RPMI7951 (cell line): ENCODE measurements at places on chromosomes 7 and 10. TPM values are rescaled to one million over a fixed set of nuclear protein-coding genes. Genes with fewer than 3 reads are reported as not detected.

- no peak for DNase-seq
Measured at GRCh38 chr7:6290319-6290741, 17.9 kb upstream of the CYTH3 start.

Gene PRLHR
- total RNA-seq: not detected in 2 replicates

Gene ATG9B
- 0.24 TPM in 1 of 2 replicates, not detected in the other for total RNA-seq

DNA sequence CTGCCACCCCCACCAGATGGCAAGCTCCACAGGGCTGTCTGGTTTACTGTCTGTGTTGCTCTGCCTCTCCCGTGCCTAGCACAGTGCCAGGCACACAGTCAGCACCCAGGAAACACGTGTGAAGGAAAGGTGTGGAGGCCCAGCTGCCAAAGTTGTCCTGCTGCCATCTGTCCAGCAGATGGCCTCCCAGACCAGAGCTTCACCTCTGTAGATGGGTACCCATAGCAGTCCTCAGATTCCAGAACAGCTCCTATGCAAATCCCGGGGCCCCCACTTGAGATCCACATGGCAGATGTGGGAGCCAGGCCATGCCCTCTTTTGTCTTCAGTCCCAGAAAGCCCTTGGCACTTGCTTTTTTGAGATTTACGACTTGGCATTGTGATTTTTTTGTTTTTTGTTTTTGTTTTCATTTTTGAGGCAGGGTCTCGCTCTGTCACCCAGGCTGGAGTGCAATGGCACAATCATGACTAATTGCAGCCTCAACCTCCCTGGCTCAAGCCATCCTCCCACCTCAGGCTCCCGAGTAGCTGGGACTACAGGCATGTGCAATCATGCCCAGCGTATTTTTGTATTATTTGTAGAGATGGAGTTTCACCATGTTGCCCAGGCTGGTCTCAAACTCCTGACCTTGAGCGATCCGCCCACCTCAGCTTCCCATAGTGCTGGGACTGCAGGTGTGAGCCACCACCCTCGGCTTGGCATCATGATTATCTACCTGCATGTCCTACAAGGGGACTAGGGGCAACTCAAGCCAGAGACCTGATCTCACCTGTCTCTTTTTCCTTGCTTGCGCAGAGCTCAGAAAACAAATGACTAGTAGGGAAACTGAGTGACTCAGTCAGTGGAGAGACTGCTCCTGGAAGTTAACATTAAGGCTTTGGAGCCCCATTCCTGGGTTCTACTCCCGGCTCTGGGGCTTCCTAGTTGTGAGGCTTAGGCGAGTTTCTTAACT lies 16.9 kb upstream of the PALD1 start:
- peak; percentile 49 for DNase-seq
